Left ventricle myocardium inferior (tissue), 1 donor: ENCODE measurements at places on chromosomes 13 and 19. TPM values are rescaled to one million over a fixed set of nuclear protein-coding genes. Genes with fewer than 3 reads are reported as not detected.

GRCh38 chr13:39197647-39198007 is 159.4 kb downstream of the NHLRC3 start:
- DNase-seq: no peak

- peak; percentile 88 for DNase-seq
Observed at GRCh38 chr19:18417250-18418028, 1.8 kb upstream of the SSBP4 start.

The VSTM2B gene
- total RNA-seq: not detected

GRCh38 chr19:42154471-42155323 is 22.5 kb upstream of the POU2F2 start:
- no peak for DNase-seq

- no peak for DNase-seq
Observed at GRCh38 chr13:19967621-19968020, 9.1 kb downstream of the ZMYM2 start.

- peak; percentile 23 for DNase-seq
Observed at GRCh38 chr13:20461860-20462532, 63.7 kb downstream of the CRYL1 start.
